BJ (cell line): ENCODE measurements at places on chromosomes 4 and X.

DNA sequence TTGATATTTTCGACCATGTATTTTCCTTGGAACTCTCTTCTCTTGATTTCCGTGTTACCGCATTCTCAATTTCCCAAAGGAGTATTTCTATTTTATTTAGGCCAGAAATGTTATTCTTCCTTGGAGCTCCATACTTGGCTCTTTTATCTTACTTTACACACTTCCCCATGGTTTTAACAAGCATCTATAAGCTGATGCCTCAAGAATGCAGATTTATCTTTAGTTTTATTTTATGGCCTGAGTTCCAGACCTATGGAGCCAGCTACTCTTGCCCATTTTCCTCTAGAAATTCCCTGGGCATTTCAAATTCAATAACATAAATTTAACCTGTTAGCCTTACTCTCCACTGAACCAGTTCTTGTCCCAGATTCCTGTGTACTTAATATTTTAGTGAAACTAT is 43.7 kb downstream of the SULT1E1 start:
- DNase-seq: no peak

- no peak for DNase-seq
These were observed 113.7 kb downstream of the MANBA start for GRCh38 chr4:102647117-102647516.

DNA sequence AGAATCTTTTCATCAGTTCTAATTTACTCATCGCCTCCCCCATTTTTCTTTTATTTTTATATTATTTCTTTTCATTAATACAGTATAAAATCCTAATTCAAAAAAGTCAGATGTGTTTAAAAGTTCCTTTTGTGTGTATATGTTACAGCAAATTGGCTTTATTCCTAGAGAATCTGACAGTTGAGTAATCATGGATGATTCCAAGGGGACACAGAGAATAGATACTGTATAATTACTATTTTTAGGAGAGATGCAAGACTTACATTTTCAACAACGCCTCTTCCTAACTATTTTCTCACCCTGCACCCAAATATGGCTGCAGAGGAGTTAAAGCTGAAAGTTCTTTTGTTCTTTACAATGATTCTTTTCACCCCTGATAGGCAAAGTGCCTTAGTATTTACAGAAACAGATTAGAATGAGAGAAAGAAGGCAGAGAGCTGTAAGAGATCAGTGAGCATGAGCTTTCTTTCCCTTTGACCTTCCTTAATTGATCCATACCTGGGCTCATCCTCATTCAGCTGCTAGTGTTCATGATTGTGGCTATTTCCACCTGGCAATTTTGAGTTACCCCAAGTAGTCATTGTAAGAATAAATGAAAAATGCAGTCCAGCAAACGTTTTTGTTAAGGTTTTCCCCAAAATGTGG is 210.8 kb downstream of the SLC4A4 start:
- no peak for DNase-seq

GRCh38 chrX:106726485-106727437 is at the start of gene RNF128:
Gene RNF128, plus strand, starts transcription at chrX:106726701. Its CDS starts 213 bp downstream, at chrX:106726914.
- no peak for DNase-seq

GRCh38 chr4:140297221-140297570 is 76.2 kb upstream of the SCOC start:
- no peak for DNase-seq

DNA sequence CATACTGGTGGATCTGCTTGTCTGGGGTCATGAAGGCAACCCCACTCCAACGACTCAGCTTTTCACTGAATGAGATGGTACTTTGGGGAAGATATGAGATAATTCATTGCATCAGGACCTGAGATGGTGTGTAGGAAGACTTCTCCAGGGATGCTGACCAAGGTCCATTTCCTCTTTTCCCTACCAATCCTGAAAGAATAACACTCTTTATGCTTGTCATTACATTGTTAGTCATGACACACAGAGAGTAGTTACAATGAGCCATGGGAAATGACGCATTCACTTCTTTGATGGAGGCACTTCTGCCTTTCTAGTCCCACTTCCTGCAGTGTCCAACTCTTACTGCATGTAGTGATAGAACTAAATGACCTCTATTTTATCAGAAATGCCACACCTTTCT is 58.6 kb downstream of the AREG start:
- DNase-seq: no peak

DNA sequence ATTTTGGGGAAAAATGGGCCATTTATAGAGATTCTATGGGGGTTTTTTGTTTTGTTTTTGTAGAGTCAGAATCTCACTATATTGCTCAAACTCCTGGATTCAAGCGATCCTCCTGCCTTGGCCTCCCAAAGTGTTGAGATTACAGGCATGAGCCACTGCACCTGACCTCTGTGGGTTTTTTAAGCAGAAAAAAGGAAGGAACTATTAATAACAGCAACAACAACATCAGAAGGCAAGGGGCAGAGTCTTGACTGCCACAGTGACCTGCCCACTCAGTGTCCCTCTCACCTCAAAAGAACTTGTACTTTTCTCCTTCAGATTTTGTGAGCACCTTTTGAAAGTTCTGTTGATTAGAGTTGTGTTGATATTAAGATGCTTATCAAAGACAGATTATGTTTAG is 48.1 kb downstream of the FNIP2 start:
- no peak for DNase-seq

DNA sequence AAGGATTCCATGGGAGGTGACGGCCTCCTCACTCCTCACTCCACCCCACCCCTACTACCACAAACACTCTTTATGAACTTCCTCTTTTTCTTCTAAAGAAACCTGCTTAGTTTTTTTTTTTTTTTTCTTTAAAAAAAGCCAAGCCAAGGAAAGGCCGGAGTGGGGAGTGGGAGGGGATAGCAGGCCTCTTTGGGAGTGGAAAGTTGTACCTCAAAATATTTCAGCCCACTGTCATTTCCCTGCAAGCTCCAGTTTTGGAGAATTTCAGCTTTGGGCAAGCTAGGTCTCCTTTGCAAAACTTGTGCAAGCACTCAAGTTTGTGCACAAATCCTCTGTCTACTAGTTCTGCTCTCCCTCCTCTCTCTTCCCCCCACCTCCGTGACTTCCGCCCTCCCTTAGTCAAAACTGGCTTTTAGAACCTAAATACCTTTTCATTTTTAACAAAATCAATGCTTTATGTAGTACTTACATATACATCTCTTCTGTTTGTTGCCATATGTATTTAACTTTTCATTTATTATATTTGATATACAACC is 512 bp upstream of the ANTXR2 start:
- no peak for DNase-seq

DNA sequence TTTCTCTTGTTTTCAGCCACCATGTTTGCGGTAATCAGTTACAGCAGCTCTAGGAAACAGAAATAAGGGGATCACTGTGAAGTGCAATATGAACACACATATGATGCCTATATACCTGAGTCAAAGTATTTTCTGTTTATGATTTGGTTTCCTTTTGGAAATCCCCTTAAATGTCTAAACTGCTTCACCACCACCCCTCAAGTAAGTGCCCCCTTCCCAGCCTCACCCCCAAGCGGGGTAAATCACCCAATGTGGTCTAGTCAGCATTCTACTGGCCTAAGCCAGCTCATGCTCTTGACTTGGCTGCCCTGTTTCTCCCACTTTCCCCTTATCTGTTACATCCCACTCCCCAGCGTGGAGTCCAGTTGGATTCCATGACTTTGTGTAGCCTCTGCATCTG is 176.5 kb downstream of the QDPR start:
- DNase-seq: no peak

- no peak for DNase-seq
These were observed 92.7 kb downstream of the HHIP start for GRCh38 chr4:144738649-144739048.

DNA sequence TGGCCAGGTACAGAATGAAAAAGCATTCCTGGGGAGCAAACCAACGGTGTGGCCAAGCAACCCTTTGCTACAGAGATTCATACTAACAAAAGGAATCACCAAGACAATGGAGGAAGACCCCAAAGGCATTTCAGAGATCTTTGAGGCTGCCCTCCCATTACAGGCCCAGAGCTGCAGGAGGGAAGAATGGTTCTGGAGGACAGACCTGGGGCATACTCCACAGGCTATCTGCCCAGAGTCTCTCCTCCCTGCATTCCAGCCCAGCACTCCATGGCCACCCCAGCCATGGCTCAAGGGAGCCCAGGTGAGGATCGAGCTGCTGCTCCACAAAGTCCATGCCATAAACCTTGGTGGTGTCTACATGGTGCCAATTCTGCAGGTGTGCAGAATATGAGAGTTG is 81.9 kb downstream of the ATP11C start:
- DNase-seq: no peak

DNA sequence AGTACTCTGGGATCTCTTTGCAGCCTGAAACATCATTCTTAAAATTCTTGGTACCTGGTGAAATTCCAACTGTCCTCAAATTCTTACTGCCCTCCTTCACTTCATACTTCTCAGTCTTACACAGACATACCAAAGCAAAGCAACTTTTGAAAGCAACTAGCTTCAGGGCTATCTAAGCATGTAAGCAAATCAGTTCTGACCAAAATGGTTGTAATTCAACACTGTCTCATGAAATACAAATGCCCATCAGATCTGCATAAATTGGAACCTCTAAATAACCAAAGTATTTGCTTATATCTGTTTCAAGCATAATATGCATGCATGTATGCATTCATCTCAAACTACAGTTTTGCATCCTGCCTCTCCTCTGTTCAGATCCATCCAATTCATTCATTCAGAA is 308.1 kb upstream of the PPARGC1A start:
- no peak for DNase-seq

- DNase-seq: no peak
These were observed 216.4 kb upstream of the RASGEF1B start for GRCh38 chr4:81688085-81688484.

DNA sequence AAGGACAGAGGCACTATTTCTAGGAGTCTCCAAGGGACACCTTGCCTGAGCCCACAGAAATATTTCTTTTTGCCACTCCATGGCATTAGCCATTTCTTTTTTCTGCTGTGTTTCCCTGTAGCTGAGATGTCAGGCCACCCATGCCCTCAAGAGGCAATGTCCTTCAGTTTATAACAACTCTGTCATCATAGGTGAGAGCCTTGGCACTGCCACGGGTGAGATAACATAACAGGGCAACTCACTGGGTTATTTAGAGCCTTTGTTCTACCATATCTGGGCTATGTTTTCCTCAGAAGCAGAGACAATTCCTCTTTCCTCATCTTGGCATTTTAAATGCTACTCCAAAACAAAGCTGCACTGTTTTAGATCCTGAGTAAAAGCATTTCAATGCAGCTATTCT is 99.9 kb upstream of the MAOA start:
- no peak for DNase-seq

- no peak for DNase-seq
These were observed 76.5 kb upstream of the BCOR start for GRCh38 chrX:40174001-40174853.

DNA sequence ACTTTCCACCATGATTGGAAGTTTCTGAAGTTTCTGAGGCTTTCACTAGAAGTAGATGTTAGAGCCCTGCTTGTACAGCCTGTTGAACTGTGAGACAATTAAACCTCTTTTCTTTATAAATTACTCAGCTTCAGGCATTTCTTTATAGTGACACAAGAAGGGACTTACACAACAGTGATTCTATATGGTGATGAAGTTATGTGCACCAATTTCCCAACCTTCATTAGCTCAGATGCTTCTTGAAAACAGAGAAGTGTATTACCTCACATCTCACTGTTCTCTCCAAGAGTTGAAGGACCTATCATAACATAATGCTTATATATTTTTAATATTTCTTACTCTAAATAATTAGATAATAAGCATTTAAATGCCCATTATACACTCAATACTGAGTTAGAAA is 202.1 kb upstream of the ANXA10 start:
- DNase-seq: no peak

DNA sequence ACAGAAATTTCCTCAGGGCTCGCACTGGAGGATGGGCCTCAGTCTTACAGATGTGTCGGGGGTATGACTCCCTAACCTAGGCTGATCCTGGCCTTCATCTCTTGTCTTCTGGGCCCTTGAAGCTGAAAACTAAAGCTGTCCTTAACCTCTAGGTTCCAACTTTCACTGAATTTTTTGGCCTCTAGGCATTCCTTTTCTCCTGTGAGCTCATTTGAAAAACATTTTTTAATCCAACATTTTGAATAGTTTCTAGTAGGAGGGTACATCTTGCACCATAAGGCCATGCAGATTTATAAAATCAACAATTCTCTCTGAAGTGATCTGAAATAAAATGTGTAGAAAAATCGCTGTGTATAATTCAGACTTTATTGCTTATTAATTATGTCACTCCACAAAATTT is 19.7 kb downstream of the RWDD4 start:
- DNase-seq: no peak

- no peak for DNase-seq
These were observed 83.5 kb upstream of the RAPGEF2 start for GRCh38 chr4:159019356-159019755.

GRCh38 chr4:132691668-132692067 is 457.4 kb upstream of the PCDH10 start:
- no peak for DNase-seq

- no peak for DNase-seq
These were observed 262.7 kb downstream of the IL15 start for GRCh38 chr4:141899103-141899502.

GRCh38 chrX:124605511-124605910 is 259.1 kb downstream of the SH2D1A start:
- DNase-seq: no peak

DNA sequence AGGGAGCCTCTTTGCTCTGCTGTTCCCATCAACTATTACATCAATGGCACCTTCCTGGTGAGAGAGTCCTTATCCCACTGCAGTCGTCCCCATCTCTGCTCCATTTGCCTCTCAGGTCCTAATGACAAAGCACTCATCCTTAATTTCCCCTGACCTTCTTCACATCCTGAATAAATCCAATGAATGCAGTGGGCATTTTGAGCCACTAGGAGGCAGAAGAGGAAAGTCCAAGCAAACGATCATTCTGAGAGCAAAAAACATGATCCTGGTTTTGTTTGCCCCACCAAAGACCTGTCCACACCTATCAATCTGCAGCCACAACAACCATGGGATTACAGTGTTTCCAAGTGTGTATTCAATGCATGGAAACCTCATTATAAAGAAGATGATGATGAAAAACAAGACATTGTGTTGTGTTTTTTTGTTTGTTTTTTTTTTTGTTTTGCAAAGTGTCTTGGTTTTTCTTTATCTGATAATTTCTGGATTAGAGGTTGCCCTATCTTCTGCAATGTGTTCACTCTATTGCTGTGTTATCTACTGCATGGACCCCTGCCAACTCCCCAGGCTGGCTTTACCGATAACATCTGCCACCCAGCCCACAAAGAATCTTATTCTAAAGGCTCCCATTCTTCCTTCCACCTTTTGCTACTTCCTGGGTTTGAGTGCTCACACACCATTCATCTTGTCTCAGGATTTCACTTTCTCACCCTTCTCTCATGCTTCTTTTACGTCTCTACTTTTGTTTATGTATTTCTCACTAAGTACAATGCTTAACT is 207.2 kb downstream of the NLGN4X start:
- DNase-seq: no peak

- no peak for DNase-seq
These were observed 1058.3 kb upstream of the SLIT2 start for GRCh38 chr4:19193274-19193981.

DNA sequence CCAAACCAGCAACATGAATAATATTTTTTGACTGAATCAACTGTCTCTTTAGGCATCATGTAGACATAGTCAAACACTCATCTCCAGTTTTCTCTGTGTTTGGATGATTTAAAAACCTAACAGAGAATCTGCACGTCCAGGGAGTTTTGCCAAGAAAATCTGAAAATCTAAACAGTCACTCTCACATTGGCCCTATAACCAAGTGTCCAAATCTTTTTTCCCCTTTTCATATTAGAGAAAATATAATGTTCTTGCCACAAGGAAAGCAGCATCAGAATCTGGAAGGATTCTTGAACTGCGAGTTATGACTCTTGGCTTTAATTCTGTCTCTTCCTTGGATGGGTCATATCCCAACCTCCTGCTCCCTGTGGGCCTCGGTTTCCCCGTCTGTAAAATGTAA is 8.8 kb upstream of the CHRDL1 start:
- DNase-seq: no peak

- DNase-seq: no peak
These were observed 6.8 kb downstream of the NKX6-1 start for GRCh38 chr4:84492290-84492689.
